ENCODE measurements at places on chromosomes 7 and 10.

- no peak for DNase-seq
These were observed 37.0 kb upstream of the ZMIZ1 start for GRCh38 chr10:79031723-79032122.

DNA sequence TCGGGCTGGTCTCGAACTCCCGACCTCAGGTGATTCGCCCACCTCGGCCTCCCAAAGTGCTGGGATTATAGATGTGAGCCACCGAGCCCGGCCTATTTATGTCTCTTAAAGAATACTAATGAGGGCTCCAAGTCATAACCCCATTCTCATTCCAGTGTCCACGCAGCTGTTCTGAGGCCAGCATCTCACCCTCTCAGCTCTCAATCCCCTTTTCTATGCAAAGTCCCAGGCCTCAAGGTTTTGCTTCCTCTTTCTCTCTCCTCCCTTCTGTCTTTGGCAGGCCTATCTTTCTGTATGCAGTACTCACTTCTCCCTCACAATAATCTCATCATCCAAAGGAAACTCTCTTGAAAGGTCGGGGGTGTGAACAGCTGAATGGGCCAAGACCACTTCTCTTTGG lies 28.0 kb upstream of the VSIR start:
- DNase-seq, result no peak

GRCh38 chr10:77397103-77397502 lies 240.5 kb downstream of the KCNMA1 start:
- no peak for DNase-seq

DNA sequence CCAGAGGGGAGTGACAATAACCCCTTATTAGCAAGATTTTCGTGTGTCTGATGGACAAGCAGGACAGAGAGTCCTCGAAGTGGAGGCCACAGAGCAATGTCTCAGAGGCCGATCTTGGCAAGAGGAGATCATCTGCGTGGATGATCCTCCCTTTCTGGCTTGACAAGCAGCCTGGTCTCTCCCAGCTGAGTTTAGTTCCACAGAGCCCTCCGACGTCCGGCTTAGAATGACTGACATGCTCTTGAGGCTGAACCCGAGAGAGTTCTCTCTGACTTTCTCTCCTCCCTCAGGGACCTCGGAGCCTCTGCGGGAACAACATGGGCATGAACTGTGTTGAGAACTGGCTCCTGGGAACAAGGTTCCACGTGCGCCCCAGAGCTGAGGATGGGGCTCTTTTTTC lies 180.7 kb upstream of the PFKP start:
- DNase-seq, result no peak

All from anterior cingulate cortex (tissue), 58 donors.